ENCODE measurements at places on chromosomes 4 and X.

DNA sequence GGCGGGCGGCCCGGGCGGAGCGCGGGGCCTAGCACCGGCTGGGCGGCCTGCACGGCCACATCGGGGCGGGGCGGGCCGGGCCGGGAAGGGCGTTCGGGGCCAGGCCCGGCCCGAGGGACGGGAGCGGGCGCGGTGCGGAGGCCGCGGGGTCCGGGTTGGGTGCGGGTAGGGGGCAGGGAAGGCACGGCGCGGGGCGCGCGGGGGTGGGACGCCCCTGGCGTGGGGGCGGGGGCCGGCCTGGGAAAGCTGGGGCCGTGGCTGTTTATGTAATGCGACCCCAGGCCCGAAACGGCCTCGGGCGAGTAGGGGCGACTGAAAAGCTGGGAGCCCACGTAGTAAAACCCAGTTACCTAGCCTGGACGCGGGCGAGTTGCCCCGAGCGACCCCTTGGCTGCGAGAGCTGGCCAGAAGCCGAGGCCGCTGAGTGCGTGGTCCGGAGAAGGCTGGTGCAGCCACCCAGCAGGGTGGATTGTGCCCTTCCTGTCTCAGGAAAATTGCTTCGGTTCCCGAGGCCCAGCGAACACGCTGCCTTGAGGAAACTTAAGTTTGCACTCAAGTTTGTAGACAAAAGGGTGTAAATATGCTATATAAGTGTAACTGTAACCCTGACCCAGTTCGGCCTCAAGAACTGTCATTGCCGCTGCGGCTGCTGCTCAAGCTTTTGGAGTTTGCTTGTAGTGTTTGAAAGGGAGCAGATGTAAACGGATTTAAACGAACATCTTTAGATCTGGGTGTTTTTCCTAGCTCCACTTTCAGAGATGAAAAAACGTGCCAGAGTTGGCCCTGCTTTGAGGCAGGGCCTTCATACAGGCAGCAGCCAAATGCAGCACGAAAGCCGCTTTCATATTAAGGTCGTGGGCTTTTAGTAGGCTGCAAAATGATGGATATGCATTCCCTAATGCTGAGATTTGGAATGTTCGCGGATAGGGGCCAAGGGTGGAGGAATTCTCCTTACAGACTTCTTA is 674 bp downstream of the SEC24B start:
- peak; percentile 11 for DNase-seq

DNA sequence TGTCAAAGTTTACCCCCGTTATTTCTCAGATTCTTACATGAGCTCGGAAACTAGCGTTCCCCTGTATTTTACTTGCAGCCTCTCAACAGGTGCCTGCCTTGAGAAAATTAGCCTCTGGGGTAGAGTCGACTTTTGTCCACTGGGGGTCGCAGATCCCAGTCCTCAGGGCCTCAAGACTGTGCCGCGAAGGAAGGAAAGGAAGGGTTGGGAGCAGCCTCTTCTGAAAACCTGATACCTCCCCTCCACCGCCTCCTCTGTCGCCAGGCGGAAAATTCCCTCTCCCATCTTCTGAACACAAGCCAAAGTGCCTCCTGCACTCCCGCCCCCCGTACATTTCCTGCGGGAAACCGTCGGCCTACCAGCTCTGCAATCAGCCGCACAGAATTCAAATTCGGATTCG is 44.4 kb upstream of the TMSB15B start:
- peak; percentile 15 for DNase-seq

GRCh38 chr4:135538698-135539097 is 1337.1 kb upstream of the PABPC4L start:
- no peak for DNase-seq

DNA sequence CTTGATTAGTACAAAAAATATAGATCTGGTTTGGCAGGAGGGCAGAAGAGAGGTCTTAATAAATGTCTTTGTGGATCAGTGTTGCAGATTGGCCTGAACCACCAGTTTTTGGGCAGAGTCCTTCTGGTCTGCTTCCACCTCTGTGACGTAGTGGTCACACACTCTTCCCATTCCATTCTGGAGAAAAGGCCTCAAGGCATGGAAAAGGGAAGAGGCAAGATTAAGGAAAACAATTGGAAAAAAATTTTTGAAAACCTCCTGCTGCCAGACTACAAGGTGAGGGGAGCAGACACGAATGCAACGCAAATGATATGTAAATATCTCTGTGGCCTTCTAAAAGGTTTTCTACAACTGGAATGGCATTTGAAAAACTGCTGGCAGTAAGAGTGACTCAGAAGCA is 24.3 kb upstream of the FAM47C start:
- DNase-seq, result no peak

DNA sequence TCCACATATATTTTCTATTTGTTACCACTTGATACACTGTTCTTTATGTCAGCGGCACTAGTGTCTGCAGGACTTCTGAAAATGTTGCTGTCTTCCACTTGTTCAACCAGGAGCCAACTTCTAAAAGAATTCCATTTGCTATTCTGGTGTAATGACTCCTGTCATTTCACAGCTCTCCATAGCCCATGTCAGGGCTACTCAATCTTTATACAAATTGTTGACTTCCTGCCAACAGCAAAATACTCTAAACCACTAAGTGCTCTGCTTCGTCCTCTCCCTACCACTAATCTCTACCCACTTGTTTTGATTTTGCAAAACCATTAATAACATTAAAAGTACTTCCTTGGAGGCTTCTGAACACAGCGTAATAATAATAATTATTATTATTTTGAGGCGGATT is 7.2 kb downstream of the CTSO start:
- no peak for DNase-seq

GRCh38 chr4:123954220-123954619 is 557.6 kb downstream of the SPRY1 start:
- DNase-seq, result no peak

- DNase-seq, result no peak
Measured at GRCh38 chr4:156948738-156949137, 22.9 kb downstream of the PDGFC start.

DNA sequence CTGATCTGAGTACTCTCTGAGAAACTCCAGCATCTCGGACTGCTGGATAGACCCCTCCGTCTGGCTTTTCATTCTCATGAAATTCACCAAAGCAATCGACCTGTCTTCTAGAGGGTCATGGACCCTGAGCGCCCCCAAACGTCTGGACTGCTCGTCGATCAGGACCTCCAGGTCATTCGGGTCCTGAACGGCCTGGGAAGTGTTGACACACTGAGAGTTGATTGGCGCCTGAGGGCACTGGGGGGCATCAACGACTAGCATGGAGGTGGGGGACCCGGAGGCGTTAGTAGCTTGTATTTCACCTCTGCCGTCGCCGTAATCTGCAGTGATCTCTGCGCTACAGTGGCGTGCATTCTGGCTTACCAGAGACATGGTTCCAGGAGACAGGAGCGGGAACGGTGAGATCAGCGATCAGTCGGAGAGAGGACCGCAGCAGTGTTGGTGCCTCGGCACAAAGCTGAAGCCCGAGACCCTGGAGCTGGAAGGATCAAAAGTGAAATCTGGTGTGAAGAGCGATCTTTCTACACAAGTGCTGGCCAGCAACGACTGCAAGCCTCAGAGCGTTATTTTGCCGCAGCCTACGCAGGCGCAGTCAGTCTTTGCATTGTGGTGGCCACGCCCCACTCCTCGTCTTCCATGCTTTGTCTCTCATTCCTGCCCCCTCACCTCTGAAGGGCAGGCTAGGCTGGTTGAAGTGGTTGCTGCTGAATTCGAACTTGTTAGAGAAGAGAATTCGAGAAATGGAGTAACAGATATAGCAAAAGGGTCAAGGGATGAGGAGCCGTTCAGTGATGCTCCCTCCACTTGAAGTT is at the start of gene MAGEE2:
MAGEE2 (minus strand) TSS at position 575 of the 812 bp plus-strand sequence; CDS start at position 372, 203 bp downstream.
- DNase-seq, result peak; percentile 12
